Activated naive CD4-positive, alpha-beta T cell treated with Interleukin-2 at 50 U/mL for 16 hours (primary cell): ENCODE measurements at places on chromosomes 3 and 15.
A peak's percentile ranks its signal among the peaks of the same experiment; 100 is the strongest.

GRCh38 chr3:27728195-27729087 is 6.3 kb upstream of the EOMES start:
- no peak for DNase-seq

GRCh38 chr15:58454950-58455401 is 23.2 kb downstream of the LIPC start:
- no peak for DNase-seq

GRCh38 chr3:67044955-67045354 is 46.8 kb downstream of the KBTBD8 start:
- no peak for DNase-seq

DNA sequence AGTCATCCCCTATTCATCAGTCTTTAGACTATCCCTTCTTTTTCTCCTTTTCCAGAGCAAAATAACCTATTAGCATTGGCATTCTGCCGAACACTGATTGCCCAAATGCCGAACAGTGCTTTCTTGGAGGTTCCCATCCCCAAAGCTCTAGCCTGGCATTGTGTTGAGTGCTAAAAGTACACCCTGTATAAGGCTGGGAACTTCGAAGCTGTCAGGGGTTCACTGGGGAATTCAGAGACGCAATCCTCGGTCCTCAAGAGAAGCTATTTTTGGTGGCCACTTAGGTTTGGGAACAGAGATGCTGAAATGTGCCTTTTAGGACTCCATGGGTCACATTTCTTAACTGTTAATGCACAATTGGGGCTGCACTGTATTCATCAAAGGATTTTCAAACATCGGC is 8.4 kb downstream of the FRMD5 start:
- DNase-seq = no peak

DNA sequence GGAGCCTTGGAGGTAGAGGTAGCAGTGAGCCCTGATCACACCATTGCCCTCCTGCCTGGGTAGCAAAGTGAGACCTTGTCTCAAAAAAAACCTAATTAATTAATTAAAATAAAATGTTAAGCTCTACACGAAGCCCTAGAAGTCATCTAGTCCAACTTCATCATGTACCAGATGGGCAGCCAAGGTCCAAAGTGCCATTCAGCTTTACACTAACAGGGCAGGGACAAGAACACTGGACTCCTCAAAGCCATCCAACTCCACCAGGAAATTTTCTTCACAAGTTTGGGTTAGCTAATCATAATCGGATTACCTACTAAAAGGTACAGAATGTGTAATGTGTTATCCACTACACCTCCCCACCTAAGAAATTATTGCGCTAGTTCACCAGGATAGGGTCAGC is 48.8 kb downstream of the WWTR1 start:
- DNase-seq = no peak

DNA sequence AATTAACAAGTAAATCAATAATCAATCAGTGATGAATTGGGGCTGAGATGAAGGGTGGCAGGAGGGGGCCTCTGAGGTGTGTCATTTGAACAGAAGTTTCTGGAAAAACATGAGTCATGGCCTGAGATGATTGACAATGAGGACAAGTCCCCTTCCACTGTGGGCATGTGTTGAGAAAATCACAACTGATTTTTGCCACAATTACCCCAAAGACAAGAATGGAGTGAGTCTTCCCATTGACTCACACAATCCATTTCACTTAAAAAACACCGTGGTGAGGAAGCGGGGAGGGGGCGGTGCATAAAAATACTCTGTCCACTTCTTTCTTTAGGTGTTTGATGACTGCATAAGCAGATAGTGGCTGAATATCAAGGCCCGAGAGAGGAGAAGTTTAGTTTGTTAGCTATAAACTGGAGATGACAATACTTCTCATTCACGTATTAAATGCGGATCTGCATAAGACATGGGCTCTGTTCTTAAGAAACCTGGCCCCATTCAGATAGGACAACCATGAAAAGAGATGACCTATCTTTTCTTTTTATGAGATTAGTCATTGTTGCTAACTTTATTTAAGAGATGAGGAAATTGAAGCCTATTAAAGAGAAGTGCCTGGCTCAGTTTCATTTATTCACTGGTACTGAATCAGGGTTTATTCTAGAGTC is 34.7 kb downstream of the SHC4 start:
- DNase-seq = peak; percentile 55

DNA sequence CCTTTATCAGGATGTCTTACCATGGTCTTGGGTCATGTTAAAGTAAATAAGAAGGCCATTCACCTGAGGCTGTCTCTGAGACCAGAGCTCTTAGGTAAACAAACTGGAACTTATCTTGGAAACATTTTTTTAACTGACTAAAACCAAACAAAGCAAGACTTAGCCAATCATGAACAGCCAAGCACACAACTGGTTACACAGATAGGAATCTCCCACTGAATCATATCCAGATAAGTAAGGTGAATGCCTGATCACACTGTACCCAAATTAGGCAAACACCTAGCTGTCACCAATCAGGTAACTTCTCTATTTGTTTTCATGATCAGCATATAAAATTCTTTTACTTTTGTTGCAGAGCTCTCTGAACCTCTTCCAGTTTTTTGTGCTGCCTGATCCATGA is 205.4 kb downstream of the CNTN3 start:
- DNase-seq = no peak

DNA sequence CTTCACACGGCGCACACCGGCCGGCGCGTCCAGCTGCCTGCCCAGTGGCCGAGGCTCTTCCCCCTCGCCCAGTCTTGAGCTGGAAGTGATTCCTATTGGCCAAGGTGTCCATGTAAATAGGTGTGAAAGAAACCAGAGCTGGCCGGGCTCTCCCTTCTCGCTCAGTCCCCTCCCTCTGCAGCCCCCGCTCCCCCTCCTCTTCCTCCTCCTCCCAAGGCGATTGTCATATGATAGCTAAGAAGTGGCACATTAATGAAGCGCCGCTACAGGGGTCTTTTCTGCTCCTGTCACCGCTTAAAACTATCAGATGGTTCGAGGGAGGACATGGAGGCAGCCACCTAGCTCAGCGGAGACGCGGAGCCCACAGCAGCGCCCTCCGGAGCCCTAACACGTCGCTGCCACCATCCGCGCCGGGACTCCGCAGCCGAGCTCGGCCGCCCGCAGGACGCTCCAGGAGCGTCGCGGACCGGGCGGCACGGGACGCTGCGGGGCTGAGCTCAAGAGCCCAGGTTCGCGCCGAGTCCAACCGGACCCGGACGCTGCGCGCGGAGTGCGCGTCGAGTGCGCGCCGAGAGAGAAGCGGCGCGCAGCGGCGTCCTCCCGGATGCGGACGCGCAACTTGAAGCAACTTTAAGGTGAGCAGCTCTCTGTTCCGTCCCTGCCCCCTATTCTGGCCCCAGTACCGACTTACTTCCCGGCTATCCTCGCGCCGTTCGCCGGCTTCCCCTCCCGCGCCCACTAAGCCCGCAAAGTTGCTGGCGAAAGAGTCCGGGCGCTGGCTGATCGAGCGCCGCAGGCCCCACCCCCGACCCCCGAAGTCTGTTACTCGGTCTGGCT is at the start of gene FOXB1:
TSS of gene FOXB1 (plus strand) at position 303 of the 837 bp plus-strand sequence. CDS start 653 bp downstream, outside the sequence.
- DNase-seq = no peak
